ENCODE measurements at places on chromosomes 2 and 18.
A peak's percentile ranks its signal among the peaks of the same experiment; 100 is the strongest.

- peak; percentile 89 for DNase-seq
Observed at GRCh38 chr2:219497495-219498279, 1.0 kb upstream of the GMPPA start.

GRCh38 chr2:95020275-95021022 lies 5.1 kb upstream of the MAL start:
- no peak for DNase-seq

DNA sequence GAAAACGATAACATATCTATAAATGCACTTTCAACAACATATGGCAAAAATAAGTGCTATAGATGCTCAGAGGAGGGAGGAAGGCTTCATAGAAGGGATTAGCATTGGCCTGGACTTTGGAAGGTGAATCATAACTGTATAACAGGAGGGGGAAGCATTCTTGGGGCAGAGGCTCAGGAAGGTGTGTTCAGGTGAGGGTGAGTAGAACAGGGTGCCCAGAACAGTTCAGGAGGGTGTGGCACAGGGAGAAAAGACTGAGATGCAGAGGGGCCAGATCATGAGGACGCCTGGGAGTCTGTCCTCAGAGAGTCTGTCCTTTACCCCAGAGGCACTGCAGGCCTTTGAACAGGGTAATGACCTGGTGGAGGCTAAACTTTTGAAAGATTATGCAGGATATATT lies 29.3 kb upstream of the MEP1B start:
- no peak for DNase-seq

DNA sequence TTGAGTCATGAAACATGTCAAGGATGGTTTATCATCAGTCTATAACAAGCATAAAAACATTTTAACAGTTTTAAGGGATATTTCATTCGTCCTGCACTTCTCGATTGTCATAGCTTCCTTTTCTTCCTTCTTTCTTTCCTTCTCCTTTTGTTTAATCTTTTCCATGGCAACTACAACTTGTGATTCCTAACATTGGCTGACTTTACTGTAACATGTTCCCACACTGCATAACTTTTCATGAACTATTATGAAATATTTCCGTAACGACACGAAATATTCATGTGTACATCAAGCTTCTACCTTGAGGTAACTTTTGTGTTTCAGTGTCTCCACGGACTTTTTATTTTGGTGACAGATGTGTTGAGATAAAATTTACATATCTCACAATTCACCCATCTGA lies 134.4 kb downstream of the ACTR3 start:
- DNase-seq = no peak

DNA sequence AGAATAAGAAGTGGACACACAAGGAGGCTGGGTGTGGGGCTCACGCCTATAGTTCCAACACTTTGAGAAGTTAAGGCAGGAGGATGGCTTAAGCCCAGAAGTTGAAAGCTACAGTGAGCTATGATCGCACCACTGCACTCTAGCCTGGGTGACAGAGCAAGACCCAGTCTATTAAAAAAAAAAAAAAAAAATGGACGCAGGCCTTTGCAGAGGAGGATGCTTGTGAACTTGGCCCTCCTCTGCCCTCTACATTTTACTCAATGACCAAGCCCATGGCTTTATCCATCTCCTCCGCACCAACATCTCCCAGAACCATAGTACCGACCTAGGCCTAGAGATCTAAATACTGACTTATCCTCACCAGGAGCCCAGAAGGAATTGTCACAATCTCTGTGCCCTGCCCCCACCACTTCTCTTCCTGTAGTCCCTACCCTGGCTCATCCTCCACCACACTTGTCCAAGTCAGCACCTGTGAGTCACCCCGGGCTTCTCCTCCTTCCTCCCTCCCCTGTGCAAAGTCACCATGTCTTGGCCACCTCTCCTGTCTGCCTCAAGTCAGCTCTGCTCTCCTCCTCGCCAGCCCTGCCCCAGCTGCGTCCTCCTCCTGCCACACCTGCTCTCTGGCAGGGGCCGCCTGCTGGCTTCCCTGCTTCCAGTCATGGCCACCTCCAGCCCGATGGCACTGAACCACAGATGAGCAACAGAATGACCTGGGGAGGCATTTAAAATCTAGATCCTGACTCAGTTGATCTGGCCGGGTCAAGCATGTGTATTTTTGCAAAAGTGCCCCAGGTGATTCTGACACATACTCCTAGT lies 35.8 kb upstream of the ASPRV1 start:
- DNase-seq = no peak
